Myometrial cell (primary cell): ENCODE measurements at places on chromosomes 6 and 20. TPM values are rescaled to one million over a fixed set of nuclear protein-coding genes. Genes with fewer than 3 reads are reported as not detected.

The BPIFB2 gene
- not detected in 2 replicates for total RNA-seq

The UNC5CL gene
- not detected in 2 replicates for total RNA-seq

The SYNGAP1 gene
- 4.1 and 4.3 TPM in 2 replicates for total RNA-seq

The DEF6 gene
- 4.6 and 6.0 TPM in 2 replicates for total RNA-seq

The KIAA0408 gene
- 1.4 and 2.8 TPM in 2 replicates for total RNA-seq

The FAXC gene
- total RNA-seq, result 1.9 and 8.6 TPM in 2 replicates

The EPPIN gene
- total RNA-seq, result not detected in 2 replicates

The MYLIP gene
- 2.5 and 3.5 TPM in 2 replicates for total RNA-seq

The COL9A3 gene
- 1.4 and 2.3 TPM in 2 replicates for total RNA-seq

The ZNF311 gene
- total RNA-seq, result 0.29 and 1.2 TPM in 2 replicates

The CRISP2 gene
- total RNA-seq, result not detected in 2 replicates

The GSTA2 gene
- not detected in 2 replicates for total RNA-seq

The NUS1 gene
- total RNA-seq, result 13.5 and 21.4 TPM in 2 replicates

The C6orf15 gene
- not detected in 2 replicates for total RNA-seq

The RUNX2 gene
- 8.0 and 9.8 TPM in 2 replicates for total RNA-seq

The C20orf141 gene
- not detected in 2 replicates for total RNA-seq

The PAK5 gene
- total RNA-seq, result not detected in 2 replicates

The TNFRSF21 gene
- 12.1 and 14.1 TPM in 2 replicates for total RNA-seq

The SOX12 gene
- total RNA-seq, result 8.6 and 11.7 TPM in 2 replicates

The PNLDC1 gene
- total RNA-seq, result 0.18 and 0.86 TPM in 2 replicates

The MICAL1 gene
- total RNA-seq, result 43.8 and 44.5 TPM in 2 replicates

The MAD2L1BP gene
- total RNA-seq, result 35.5 and 37.6 TPM in 2 replicates

The DPPA5 gene
- total RNA-seq, result not detected in 2 replicates
